ENCODE measurements at places on chromosomes 2 and 18.

DNA sequence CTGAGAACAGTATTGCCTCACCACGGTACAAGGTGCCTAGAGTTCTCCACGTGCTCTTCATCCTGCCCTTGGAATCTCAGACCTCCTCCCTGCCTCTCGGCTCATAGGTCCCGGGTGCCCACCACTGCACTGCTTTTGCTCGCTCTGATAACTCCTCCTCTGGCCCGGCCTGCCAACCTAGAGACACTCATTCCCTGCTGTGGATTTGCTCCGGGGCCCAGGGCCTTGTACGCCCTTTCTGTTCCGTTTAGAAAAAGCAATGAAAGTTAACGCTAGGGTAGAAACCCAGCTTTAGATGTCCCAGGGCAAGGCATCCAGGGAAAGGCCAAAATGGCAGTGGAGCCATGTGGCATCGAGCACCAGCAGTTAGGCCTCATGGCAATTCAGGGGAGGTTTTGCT is 253.9 kb downstream of the VAPA start:
- no peak for DNase-seq

GRCh38 chr18:55863876-55864275 is 275.9 kb upstream of the TCF4 start:
- no peak for DNase-seq

GRCh38 chr2:206488623-206489022 is 45.3 kb downstream of the ADAM23 start:
- no peak for DNase-seq

DNA sequence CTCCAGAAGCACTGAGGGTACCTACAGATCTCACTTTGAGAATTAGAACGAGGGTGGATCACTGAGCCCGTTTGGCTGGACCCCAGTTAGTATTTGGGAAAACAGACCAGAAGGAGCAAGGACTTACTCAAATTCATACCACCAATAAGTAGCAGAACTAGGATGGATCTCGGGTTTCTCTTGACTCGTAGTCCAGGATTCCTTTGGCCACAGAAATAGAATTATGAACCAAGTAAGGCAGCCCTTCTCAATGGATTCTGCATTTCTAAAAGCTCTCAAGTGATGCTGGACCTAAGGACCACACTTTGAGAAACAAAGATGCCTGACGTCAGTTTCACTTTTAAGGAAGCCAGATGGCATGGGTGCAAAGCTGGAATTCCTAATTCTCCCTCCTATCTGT is 153.0 kb downstream of the KLHL29 start:
- no peak for DNase-seq

GRCh38 chr18:46677611-46678010 is 20.6 kb upstream of the LOXHD1 start:
- no peak for DNase-seq

DNA sequence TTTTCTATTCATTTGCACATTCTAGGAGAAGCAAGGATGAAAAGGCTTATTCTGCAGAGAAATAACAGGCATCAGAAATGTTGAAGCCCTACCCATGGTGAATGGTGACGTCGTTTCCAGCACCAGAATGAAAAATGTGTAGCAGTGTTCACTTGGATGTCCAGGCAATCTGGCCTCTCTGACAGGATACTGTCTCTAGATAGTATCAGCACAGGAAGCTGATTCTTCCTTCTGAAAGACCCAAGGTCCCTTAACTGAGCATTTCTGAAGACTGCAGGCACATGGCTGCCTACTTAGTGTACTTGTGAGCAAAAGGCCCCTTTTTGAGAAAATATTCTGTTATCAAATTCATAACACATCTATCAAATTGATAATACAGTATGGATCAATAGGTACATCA is 234.1 kb downstream of the XIRP2 start:
- no peak for DNase-seq

DNA sequence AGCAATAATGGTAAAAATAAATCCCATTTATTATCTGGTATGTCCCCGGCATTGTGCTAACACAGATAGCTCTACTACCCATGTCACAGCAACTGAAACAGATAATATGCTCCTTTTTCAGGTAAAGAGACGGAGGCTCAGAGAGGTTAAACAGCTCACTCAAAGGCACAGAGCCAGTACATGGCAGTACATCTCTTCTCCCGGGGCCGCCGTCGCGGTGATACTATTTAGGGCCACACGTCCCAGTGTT is 693 bp upstream of the PDK1 start:
- DNase-seq = no peak

DNA sequence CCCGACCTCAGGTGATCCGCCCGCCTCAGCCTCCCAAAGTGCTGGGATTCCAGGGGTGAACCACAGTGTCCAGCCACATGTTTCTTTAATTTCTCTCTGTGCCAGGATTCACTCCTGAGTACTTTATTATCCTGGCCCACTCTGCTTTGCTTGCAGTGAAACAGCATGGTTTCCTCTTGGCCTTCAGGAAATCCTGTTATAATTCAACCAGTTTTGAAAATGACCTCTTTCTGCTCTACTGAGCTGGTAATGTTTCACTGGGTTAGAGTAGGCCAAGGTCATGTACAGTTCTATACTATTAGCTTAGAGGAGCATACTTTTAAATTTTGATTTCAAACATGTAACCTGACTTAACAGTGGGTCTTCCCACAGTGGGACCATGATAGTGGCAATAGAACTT is 90.6 kb upstream of the PELI1 start:
- DNase-seq = no peak

DNA sequence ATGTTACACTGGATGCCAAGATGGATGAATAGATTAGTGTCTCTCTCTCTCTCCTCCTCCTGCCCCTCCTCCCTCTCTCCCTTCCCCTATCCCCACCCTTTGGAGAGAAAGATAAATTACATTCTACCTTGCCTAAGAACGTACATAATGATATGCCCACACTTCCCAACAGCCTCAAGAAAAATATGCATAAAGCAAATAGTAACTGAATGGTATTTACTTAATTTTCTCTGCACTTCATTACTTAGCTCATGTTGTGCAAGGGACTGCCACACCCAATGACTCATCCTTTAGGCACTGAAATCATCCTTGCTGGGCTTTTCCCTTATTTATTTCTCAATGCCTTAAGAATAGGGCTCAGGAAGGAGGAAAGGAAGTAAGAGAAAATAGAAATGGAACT is 137.3 kb upstream of the PID1 start:
- DNase-seq = no peak

DNA sequence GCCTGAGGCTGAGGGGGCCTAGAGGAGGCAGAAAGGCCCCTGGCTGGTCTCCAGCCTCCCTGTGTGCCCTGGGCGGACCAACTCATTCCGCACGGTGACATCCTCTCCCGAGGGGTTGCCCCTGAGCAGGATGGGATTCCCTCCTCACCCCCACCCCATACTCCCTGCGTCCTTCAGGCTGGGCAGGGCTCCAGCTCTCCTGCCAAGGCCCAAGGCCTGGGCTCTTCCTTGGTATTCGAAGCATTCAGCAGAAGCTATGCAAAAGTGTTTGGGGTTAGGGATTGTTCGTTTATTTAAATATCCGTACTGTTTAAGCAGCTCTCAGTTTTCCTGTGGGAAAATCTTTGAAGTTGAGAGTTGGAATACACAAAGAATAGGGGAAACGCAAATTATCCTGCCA is 113.1 kb upstream of the RAB12 start:
- no peak for DNase-seq

DNA sequence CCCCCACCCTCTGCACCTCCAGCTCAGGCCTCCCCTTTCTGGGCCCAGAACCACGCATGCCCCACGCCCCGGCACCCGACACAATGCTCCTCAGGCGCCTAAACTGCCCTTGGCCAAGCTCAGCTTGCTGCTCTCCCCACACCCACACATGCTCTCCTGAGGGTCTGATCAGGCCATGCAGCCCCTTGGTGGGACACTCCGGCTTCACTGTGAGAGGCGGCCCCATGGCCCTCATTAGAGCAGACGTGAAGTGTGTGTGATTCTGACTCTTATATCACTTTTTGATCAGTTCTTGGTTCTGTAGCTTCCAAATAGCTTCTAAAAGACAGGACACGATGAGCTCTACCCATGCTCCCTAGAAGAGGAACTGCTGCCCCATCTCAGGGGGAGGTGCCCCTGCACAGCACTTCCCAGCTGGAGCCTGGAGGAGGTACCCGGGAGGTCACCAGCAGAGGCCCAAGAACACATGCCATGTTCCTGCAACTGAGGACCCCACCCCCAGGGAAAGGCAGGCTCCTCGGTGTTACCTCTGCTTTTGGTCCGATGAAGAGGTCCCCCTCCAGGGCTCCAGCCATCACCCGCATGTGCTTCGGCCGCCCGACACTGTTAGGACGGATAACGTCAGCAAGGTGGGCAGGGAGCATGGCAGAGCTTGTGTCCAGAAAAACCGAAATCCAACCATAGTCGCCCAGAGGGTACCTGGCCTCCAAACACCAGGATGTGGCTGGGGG is 3.6 kb downstream of the ACTR1B start:
- DNase-seq = no peak

DNA sequence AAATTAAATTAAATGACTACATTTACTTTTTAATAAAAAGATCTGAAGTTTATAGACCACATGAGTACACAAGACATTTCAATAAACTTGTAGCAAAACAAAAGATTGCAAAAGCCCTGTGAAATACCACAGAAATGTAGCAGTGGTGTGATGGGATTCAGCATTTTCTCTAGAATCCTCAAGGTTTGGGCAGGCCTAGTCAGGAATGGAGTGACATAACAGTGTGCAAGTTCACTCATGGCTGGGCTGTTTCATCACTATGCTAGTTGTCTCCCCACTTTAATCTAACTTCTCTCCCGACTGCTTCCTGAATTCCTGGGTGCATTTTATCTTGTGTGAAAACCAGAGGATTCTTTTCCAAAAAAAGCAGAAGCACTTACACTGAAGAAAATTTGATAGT is 1089.9 kb upstream of the DDX18 start:
- no peak for DNase-seq

GRCh38 chr2:177275743-177276055 is 11.2 kb upstream of the NFE2L2 start:
- no peak for DNase-seq

DNA sequence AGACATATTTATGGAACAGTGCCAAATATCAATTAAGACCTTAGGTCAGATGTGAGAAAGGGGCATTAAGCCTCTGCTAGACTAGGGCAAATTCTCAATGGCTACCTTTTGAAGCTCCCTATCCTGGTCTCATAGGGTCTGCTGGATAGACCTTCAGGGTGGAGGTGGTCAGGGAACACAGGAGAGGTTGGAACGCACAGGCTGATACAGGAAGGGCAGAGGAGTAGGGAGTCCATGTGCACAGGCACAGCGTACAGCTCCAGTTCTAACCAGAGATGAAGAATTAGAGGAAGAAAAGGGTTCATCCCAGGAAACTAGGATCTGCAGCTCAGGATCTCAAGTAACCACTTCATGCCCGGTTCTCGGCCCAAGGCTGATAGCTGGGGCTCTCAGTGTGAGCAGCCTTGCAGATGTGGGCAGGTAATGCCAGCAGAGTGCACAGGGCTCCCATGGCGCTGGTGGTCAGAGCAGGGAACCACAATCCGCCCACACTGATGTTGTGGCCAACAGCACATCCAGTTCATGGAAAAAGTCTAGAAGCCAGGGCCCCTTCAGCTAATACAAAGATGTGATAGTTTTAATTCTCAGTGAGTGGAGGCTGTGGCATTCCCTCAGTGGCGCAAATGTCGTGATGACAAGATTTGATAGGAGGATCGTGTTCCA is 3.4 kb upstream of the EVA1A start:
- DNase-seq = no peak

DNA sequence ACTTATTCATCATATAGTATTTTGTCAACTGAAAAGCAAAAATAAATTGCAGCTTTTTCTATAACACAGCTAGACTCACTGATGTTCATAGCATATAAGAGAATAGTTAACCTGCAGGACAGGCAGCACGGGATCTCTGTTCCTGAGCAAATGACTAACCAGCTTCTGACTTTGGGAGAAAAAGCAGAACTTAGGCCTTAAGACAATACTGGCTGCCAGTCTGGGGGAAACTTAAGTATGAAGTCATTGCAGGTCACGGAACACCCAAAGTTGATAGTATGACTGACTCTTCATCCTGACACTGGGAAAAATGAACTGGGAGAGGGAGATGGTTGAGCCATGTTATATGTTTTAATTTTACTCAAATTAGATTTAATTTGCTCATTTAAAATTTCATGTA is 113.0 kb downstream of the DPP4 start:
- DNase-seq = no peak

DNA sequence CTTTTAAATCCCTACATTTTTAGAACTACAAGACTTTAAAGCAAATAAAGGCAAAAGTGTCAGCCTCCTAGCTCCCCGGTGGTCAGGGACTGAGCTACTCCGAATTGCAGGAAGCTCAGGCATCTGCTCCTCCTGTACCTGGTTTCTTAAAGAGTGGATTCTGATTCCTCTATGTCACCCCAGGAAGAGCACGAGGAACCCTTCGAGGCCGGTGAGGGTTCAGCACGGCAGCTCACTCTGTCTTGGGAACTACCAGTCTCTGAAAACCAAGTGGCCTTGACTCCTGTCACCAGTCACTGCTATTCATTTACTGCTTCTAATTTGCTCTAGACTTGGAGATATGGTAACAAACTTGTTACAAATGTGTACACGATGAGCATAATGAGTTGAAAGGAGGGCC is 2.3 kb downstream of the PER2 start:
- no peak for DNase-seq

- no peak for DNase-seq
Observed at GRCh38 chr2:201419057-201419635, 32.1 kb downstream of the TRAK2 start.

- no peak for DNase-seq
Observed at GRCh38 chr2:143481733-143482132, 352.5 kb downstream of the ARHGAP15 start.

DNA sequence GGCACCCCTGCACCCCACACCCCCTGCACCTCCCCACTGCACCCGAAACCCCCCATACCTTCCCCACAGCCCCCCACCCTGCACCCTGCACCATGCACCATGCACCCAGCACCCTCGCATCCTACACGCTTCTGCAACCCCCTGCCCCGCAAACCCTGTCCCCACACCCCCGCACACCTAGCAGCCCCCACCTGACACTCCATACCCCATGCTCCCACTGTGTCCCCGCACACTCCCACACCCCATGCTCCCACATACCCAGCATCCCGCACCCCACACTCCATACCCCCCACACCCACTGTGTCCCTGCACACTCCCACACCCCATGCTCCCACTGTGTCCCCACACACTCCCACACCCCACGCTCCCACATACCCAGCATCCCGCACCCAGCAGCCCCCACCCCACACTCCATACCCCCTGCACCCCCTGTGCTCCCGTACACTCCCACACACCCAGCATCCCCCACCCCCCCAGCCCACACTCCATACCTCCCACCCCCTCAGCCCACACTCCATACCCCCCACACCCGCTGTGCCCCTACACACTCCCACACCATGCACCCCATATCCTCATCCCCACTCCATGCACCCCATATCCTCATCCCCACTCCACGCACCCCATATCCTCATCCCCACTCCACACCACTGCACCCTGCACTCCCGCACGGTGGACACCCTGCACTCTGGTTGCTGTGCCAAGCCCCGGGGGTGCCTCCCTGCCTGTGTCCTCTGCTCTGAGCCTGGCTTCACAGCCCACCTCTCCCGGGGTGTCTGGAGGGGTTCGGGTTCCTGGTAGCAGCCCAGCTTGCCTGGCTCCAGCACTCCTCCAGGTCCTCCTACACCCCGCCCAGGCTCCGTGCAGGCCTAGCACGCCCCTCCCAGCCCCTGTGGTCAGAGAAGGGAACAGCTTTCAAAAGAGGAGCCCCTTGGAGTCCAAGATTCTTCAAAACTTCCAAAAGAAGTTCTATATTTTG is 93.9 kb upstream of the CTDP1 start:
- no peak for DNase-seq

All from NCI-H510A (cell line).